Stimulated activated CD4-positive, alpha-beta T cell treated with anti-CD3 and anti-CD28 coated beads, Interleukin-4, amount 100 ng/mL, for 4 hours (primary cell): ENCODE measurements at places on chromosomes 12 and 14.

DNA sequence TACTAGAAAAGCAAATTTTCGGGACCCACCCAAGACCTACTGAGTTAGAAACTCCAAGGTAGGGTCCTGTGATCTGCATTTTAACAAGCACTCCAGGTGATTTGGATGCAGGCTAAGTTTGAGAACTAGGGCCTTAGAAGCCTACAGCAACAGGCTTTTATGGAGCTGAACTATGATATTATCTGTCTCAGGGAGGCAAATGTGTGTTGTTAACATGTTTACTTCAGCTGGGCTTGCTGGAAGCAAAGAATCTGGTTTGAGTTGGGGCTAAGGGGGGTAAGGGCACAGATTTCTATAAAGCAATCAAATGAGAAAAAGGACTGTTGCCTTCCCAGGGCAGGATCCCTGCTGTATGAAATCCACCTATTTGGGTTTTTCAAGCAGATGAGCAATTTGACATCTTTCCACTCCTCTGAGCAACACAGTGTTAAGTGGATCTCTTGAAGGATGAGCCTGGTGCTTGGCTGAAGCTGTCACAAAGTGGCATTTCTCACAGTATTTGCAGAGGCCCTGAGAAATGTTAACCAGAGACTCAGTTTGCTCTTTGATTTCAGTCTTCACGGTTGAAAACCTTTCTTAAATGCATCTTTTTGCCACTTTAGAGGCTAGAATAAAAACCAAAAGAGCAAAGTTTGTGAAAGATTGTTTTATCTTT, 36.2 kb upstream of the SOCS2 start:
- no peak for DNase-seq

DNA sequence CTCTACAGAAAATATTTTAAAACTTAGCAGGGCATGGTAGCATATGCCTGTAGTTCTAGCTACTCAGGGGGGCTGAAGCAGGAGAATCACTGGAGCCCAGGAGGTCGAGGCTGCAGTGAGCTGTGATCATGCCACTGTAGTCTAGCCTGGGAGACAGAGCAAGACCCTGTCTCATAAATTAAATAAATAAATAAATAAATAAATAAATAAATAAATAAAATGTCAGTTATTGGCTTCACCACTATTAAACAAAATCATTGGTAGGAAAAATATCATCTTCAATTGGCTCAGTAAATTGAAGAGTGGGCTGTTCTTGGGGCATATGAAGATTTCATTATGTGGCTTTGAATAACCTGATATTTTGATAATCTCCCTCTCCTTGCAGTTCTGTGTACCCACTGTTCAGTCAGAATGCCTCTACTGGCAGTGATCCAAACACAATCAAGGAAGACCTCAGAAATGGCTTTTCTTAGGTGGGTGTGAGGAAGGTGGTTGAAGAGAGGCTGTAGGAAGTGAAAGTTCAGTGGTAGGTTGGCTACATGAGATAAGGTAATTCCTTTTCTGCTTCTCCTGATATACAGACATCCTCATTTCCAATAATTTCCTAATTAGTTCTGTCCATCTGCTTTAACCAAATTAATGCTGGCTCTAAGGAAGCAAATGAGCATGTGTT, 175.8 kb downstream of the MSRB3 start:
- no peak for DNase-seq

DNA sequence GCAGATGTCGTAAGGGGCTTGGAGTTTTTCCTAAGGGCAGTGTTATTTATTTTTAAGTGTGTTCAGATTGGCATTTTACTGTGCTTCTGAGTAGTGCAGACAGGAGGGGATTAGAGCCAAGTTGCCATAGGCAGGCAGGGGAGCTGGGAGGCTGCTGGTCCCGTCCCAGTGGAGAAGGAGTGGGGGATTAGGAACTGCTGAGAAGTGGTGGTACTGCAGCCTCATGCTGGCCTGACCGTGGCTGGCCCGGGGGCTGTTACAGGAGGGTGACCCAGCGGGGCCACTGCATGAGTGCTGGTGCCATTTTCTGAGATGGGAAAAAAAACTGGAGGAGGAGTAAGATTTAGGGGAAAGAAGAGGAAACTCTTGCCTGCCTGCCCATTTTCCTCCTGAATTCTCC, 52.3 kb upstream of the DLK1 start:
- DNase-seq = no peak

DNA sequence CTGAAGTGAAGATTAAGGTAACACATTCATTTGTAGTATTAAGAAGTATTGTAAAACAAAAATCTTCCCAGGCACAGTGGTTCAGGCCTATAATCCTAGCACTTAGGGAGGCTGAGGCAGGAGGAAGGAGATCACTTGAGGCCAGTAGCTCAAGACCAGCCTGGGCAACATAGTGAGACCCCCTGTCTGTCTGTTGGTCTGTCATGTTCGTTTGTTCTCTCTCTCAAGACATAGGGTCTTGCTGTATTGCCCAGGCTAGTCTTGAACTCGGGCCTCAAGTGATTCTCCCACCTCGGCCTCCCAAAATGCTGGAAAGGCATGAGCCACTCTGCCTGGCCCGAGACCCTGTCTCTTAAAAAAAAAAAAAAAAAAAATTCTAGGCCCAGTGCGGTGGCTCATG, 6.7 kb downstream of the TULP3 start:
- no peak for DNase-seq

GRCh38 chr12:29035112-29035511, 114.0 kb upstream of the FAR2 start:
- no peak for DNase-seq

DNA sequence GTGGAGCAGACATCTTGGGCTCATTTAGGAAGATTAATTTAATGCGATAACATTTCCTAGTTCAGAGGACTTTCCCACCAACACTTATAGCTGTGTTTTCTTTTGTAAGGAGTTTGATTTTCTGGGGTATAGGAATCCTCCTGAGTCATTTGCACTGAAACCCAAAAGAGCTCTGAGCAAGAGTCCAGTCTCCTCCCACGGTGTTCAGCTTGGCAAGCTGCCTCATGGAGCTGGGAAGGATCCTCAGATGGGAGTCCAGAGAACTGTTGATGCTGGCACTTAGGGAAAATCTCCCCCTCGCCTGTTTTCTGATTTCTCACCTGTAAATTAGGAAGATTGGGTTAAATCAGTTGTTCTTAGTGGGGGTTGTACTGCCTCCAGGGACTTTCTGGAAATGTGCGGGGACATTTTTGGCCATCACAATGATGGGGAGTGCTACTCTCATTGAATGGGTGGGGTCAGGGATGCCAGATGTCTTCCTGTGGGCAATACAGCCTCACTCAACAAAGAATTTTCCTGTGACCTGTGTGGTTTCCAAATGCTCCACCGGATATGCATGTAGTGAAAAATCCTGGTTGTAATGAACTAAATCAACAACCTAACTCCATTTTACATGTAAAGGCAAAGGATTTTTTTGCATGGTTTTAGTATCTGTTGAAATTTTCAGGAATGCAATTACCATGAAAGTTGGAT, 150.6 kb downstream of the ADCK1 start:
- no peak for DNase-seq

GRCh38 chr14:101001311-101002069, 98.0 kb upstream of the RTL1 start:
- DNase-seq = no peak

DNA sequence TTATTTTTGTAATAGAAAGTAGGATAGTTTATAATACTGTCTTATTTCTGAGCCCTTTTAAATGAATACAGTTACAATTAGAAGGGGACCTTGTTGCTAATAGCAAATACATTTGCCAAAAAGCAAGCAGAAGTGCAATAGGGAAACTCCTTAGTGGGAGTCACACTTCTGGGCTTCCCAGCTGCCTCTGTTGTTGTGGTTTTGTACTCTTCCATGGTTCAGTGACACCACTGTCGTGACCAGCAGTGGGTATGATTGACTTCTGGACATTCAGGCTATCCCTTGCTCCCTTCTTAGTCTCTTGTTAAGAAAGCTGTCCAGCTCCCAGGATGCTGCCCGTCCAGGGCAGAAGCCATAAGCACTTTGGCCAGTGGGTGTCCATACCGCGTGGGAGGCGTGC, 22.6 kb downstream of the TCTN1 start:
- DNase-seq = no peak

DNA sequence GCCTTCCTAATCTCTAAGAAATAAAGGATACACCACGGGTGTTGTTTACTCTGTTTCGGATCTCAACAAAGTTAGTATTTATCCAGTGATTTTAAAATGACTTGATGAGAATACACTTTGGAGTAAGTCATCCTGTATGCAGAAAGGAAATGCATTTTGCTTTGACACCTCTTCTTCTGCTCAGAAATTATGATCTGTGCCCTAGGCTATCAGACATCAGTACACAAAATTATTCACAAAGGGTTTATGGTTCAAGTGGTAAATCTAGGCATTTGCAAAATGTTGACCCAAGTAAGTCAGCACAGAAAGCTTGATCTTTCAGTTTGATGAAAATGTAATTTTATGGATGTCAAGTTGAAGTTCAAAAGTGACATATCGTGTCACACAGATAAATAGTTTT, 248.5 kb downstream of the ATP23 start:
- no peak for DNase-seq

GRCh38 chr12:47023953-47024352, 55.5 kb upstream of the PCED1B start:
- no peak for DNase-seq

DNA sequence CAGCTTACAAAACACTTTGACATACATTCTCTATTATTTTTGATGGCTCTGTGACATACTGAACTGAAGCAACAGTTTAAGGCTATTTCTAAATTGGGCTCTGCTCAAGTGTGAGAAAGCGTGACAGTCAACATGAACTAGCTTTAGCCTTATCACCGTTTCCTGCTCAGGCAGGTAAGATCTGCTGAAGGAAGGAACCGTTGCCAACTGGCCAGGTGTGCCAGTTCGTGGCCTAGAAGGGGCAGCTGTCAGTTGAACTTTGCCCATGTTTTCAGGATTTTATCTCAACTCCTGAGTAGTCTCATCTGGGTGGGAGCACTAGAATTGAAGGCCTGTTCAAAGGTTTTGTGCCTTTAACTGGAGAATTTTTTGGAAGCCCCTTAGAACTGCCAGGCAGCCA, 79.5 kb downstream of the ETV6 start:
- no peak for DNase-seq

DNA sequence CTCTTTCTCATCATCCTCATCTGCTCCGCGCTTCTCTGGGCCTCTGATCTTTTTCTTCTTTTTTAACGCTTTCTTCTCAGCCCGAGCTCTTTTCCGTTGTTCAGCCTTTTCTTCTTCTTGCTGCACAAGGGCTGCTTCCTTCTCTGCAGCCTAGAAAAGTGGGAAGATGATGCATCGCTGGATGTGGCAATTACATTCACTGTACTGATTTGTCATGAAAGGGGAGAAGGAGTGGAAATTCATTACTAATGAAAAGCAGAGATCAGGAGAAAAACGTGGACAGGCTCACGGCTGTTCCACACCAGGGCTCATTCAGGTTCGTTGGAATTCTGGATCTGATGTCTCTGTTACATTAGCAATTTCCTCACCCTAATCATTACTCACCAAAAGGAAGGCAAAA, 15.1 kb downstream of the FICD start:
- DNase-seq = no peak
